ENCODE measurements at places on chromosomes 1 and 21.

DNA sequence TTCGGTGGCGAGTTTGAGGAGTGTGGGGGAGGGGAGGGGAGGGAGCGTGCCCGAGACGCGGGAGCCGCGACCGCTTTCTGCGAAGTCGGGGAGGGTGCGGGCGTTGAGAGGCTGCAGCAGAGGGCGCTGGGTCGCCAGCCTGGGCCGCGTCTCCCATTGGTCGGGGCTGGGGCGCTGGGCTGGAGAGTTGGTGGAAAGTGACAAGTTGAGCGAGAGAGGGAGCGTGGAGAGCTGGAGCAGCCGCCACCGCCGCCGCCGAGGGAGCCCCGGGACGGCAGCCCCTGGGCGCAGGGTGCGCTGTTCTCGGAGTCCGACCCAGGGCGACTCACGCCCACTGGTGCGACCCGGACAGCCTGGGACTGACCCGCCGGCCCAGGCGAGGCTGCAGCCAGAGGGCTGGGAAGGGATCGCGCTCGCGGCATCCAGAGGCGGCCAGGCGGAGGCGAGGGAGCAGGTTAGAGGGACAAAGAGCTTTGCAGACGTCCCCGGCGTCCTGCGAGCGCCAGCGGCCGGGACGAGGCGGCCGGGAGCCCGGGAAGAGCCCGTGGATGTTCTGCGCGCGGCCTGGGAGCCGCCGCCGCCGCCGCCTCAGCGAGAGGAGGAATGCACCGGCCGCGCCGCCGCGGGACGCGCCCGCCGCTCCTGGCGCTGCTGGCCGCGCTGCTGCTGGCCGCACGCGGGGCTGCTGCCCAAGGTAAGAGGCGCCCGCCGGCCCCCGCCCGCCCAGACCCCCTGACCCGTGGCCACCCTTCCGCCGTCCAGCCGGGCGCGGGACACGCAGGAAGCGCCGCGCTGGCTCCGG, at the start of gene ROR1:
TSS of gene ROR1 (plus strand) at position 203 of the 802 bp plus-strand sequence.
- peak; percentile 10 for DNase-seq

DNA sequence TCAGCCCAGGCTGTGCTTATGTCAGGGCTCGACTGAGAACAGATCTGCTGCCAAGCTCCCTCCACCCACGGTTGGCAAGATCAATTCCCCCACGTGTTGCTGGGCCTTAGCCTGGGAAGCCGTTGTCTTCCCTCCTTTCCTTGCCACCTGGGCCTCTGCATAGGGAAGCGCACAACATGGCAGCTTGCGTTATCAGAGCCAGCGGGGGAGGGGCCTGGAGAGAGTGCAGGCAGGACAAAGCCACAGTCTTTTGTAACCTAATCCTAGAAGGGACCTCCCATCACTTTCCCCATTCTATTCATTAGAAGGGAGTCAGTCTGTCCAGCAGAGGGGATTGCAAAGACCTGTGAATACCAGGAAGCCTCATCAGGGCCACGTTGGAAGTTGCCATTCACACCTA, 17.0 kb upstream of the IGSF21 start:
- no peak for DNase-seq

DNA sequence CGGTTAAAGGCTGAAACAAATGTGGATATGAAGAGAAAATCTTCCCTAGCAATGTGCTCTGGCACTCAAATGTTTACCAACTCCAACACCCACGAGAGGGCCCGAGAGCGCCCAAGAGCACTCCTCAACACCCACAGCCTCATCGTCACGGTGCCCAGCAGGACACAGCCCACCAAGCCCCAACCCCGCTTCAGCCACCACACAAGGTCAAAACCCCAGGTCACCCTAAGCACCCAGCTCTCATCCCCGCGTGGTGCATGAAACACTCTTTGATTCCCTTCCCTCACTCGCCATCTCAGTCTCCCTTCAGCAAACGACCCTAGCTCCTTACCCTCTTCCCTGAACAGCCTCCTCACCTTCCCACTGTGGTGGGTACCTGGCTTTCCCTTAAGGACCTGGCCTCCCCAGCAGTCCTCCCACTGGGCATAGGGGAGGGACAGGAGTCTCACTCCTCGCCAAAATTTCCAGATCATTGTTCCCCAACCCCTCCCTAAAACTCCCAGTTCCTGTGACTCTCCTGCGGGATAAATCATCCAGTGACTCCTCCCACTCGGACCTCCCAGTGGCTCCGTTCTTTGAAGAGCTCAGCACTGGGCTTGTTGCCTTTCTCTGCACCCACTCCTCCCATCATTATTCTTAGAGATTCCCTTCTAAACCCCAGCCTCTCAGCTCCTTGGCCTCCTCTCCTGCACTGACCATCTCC, 170.4 kb upstream of the SYT6 start:
- DNase-seq, result no peak

DNA sequence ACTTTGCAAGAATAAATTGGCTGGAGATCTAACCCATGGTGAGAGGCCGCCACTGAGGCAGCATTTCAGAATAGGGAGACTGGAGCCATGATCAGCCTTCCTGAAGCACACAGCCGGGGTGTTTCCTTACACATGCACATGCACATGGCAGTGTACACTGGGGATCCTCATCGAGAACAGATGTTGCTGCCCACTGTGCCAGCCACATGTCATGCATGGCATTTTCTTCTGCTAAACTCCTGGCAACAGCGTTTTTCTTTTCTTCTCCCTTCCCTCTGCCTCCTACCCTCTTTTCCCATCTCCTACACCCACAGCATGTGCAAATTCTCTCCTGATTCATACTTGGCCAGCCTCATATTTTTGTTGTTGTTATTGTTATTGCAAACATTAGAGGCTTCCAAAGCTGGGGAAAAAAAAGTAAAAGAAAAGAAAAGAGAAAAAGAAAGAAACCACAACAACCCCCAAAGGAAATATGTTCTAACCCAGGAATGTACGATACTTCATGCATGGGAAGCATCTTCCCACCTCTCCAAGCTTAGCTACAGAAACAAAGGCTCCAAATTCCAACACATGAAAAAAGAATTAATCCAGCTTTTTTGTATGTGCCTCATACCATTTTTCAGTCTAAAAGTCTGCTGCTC, 344.0 kb downstream of the ASTN1 start:
- DNase-seq, result no peak

DNA sequence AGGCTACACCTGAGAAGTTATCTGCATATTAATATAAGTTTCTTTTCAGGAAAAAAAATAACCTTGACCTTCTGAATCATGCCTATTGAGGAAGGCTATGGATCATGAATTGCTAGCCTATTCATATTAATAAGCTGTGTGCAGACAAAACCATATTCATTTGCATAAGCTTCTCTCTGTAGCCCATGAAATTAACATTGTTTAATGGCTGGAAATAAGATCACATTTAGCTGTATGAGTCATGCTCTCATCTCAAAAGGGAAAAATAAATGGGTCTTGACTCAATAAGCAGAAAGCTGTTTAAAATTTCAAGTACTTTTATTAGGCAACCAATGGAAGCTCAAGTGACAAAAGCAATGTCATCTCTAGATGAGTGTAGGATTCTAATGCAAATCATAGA, 330.0 kb upstream of the DEPDC1 start:
- DNase-seq, result no peak

GRCh38 chr1:42971841-42972291, 13.2 kb upstream of the SLC2A1 start:
- DNase-seq, result no peak

- no peak for DNase-seq
Measured at GRCh38 chr1:27539901-27540861, 50.2 kb upstream of the WASF2 start.

- peak; percentile 7 for DNase-seq
Measured at GRCh38 chr1:76170084-76170483, 95.5 kb downstream of the ST6GALNAC3 start.

DNA sequence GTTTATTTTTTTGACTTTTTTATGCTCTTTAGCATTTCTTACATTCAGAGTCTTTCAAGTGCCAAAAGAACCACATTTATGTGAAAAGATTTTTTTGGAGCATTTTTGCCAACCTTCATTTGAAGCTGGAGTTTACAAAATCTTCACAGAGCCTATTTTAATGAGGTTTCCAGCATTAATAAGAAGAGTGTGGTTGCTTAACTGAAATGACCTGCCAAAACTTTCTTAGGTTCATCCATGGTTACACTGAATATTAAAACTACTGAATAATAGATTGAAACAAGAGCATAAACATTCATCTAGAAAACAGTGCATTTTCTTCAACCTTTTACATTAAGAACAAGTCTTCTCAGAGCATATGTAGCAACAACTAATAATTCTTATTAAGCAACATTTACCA, 672.3 kb upstream of the CXADR start:
- no peak for DNase-seq

DNA sequence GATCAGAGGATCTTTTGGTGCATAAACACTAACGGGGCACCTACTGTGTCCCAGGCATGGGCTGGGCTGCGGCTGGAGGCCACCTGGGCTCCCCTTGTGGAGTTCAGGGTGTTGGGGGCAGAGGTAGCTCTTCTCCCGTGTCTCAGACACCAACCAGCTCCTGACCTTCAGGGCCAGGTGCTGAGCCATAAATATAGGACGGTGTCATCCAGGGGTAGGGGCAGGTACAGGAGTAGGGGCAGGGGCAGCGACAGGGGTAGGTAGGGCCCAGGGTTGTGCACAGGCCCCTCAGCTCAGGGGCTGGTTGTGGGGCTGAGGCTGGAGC, 18.0 kb upstream of the LRRC3 start:
- no peak for DNase-seq

DNA sequence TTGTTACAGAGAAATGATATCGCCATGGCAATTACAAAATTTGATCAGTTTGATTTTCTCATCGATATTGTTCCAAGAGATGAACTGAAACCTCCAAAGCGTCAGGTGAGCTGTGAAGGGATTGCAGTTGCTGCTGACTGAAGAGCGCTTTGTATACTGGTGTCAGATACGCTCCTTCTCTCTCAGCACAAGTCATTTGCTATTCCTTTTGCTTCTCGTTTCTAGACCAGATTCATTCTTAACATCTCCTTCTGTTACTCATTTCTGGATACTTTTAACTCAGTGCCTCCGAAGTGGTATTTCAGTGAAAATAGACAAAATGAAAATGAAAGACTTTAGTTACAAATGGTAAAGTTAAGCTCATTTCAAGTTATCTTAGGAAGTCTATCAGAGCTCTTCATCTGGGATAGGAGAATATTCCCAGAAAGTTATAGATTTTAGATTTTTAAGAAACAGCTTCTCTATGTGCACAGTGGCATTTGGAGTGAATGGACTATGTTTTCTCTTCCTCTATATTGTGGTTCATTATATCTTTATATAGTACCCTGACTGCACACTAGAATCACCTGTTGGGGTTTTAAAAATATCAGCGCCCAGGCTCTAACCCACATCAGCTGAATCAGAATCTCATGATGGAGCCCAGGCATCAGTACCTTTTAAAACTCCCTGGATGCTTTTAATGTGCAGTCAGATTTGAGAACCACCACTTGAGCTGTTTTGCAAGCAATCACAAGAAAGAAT, 30.3 kb upstream of the KCNQ4 start:
- no peak for DNase-seq

- DNase-seq, result no peak
Measured at GRCh38 chr1:10101929-10102328, 69.2 kb downstream of the UBE4B start.

GRCh38 chr1:165793951-165794350, 25.3 kb upstream of the TMCO1 start:
- DNase-seq, result no peak

- DNase-seq, result peak; percentile 74
Measured at GRCh38 chr1:198167436-198167934, 10.7 kb downstream of the NEK7 start.

GRCh38 chr1:173099166-173099565, 48.4 kb upstream of the TNFSF18 start:
- DNase-seq, result no peak

DNA sequence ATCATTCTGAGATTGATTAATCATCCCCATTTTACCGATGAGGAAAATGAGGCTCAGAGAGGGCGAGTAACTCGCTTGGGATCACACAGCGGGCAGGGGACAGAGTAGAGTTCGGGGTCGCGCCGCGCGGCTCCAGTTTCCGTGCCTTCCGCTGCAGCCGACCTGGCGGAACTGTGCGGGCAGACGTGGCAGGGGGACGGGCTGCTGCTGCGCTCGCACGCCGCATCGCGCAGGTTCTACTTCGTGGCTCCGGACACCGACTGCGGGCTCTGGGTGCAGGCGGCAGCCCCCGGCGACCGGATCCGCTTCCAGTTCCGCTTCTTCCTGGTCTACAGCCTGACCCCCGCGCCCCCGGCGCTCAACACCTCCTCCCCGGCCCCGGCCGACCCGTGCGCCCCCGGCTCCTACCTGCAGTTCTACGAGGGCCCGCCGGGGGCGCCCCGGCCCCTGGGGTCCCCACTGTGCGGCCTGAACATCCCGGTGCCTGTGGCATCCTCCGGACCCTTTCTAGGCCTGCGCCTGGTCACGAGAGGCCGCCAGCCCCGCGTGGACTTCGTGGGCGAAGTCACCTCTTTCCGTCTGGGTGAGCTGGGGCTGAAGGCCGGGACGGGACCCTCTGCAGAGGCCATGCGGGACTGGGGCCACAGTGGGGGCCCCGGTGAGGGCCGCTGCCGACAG, 2.3 kb downstream of the LDLRAD2 start:
- peak; percentile 10 for DNase-seq

GRCh38 chr1:10866321-10867093, 70.1 kb upstream of the CASZ1 start:
- no peak for DNase-seq

Data from CD4-positive, alpha-beta T cell treated with Interleukin-17A for 1 hour (primary cell).